WTC11 (cell line): ENCODE measurements at places on chromosomes 16 and 17. TPM values are rescaled to one million over a fixed set of nuclear protein-coding genes. Genes with fewer than 3 reads are reported as not detected.

DNA sequence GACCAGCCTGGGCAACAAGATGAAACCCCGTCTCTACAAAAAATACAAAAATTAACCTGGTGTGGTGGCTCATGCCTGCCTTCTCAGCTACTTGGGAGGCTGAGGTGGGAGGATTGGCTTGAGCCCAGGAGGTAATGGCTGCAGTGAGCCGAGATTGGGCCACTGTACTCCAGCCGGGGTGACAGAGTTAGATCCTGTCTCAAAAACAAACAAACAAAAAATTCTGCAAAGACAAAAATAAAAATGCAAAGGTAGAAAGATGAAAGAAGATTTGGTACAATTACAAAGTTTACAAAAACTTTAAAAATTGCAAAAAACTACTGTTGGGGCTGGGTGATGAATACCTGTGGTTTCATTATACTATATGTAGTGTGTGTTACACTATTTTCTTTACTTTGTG is 5.5 kb upstream of the CDH1 start:
- H3K4me3 ChIP-seq = no peak overlapping the region
- DNase-seq = no peak
- no peaks in the 10 kb centered on the region for H3K36me3 ChIP-seq
- H3K27me3 ChIP-seq = no peaks in the 10 kb centered on the region
- peak overlapping the region; percentile 89 for H3K27ac ChIP-seq

- DNase-seq = no peak
- no peak overlapping the region for H3K27ac ChIP-seq
- peaks cover 14% of the 10 kb centered on the region for H3K4me1 ChIP-seq
- H3K4me3 ChIP-seq = no peak overlapping the region
- H3K27me3 ChIP-seq = no peaks in the 10 kb centered on the region
- H3K36me3 ChIP-seq = no peaks in the 10 kb centered on the region
Observed at GRCh38 chr17:41625602-41626001, 1.2 kb upstream of the KRT17 start.

GRCh38 chr17:22454070-22454999 is 762.0 kb downstream of the KCNJ18 start:
- H3K4me1 ChIP-seq = no peaks in the 10 kb centered on the region
- no peak for DNase-seq
- H3K27me3 ChIP-seq = peaks cover 5% of the 10 kb centered on the region
- no peak overlapping the region for H3K4me3 ChIP-seq
- H3K27ac ChIP-seq = no peak overlapping the region

DNA sequence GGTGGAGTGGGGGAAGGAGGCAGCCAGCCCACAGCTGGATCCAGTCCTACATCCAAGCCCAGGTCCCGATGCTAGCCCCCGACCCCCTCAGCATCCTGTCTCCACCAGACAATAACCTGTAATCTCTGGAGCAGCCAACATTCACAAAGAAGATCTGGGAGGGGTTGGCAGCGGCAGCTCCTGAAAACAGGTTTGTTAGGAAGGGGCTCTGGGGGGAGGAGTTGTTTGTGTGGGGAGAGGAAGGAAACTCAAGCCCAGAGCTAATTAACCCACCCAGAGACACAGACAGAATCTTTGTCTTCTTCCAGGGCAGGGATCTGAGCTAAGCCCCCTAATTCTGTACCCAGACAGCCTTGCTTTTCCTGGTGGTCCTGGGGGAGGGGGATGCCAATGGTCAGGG is 4.6 kb upstream of the C17orf113 start:
- H3K27ac ChIP-seq = no peak overlapping the region
- H3K36me3 ChIP-seq = no peaks in the 10 kb centered on the region
- peak overlapping the region; percentile 3; the same call in 1 of the 2 replicates for H3K4me3 ChIP-seq
- peaks cover 46% of the 10 kb centered on the region for H3K4me1 ChIP-seq
- peaks cover 6% of the 10 kb centered on the region for H3K27me3 ChIP-seq
- DNase-seq = no peak

DNA sequence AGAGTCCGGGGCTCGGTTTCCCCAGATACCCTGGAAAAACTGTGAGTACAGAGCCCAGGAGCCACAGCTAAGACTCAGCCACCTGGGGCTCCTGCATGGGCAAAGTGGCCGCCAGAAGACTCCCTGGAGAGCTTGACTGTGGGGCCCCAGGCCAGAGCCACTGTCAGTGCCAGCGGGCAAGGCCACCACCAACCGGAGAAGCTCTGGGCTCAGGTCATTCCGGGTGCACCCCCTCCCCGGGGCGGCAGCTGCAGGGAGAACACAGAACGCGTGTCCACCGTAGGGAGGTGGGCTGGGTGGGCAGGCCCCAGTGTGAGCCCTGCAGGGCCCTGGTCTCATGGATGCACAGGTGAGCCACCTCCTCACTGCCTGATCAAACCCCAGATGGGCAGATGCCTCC is 22.3 kb upstream of the RBFOX3 start:
- 0 out of 2 replicates have a peak, but pooled peaks cover 3% of the 10 kb centered on the region for H3K36me3 ChIP-seq
- H3K27me3 ChIP-seq = no peaks in the 10 kb centered on the region; the same call in 1 of the 2 replicates
- peak; percentile 3 for DNase-seq
- H3K27ac ChIP-seq = no peak overlapping the region
- H3K4me1 ChIP-seq = peaks cover 13% of the 10 kb centered on the region

GRCh38 chr17:61250335-61250890 is 149.2 kb upstream of the TBX2 start:
- peaks cover 59% of the 10 kb centered on the region for H3K4me1 ChIP-seq
- DNase-seq = no peak
- no peak overlapping the region for H3K4me3 ChIP-seq
- H3K27ac ChIP-seq = 0 out of 2 replicates have a peak overlapping the region, but pooled peaks have one; percentile 21
- H3K27me3 ChIP-seq = no peaks in the 10 kb centered on the region
- H3K36me3 ChIP-seq = no peaks in the 10 kb centered on the region

KRTAP16-1 gene
- total RNA-seq = not detected in 3 replicates

- peaks cover 29% of the 10 kb centered on the region for H3K4me1 ChIP-seq
- no peak for DNase-seq
- no peak overlapping the region for H3K4me3 ChIP-seq
- H3K36me3 ChIP-seq = no peaks in the 10 kb centered on the region
- H3K27me3 ChIP-seq = no peaks in the 10 kb centered on the region
- no peak overlapping the region for H3K27ac ChIP-seq
Observed at GRCh38 chr17:3985846-3986245, 21.6 kb upstream of the ATP2A3 start.

SLC35G6 gene
- 0.16 to 0.26 TPM (median 0.18 TPM) in 3 replicates for total RNA-seq

- H3K4me1 ChIP-seq = peaks cover 14% of the 10 kb centered on the region
- no peak overlapping the region for H3K4me3 ChIP-seq
- no peak for DNase-seq
- H3K36me3 ChIP-seq = no peaks in the 10 kb centered on the region
- H3K27me3 ChIP-seq = peaks cover 66% of the 10 kb centered on the region
- H3K27ac ChIP-seq = no peak overlapping the region
Observed at GRCh38 chr17:47719411-47720152, 13.5 kb upstream of the TBX21 start.

DNA sequence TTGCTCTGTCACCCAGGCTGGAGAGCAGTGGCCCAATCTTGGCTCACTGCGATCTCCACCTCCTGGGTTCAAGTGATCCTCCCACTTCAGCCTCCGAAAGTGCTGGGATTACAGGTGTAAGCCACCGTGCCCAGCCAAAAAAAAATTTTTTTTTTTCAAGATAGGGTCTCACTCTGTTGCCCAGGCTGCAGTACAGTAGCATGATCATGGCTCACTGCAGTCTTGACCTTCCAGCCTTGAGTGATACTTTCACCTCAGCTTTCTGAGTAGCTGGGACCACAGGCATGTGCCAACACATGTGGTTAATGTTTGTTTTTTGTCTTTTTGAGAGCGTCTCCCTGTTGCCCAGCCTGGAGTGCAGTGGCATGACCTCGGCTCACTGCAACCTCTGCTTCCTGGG is 1.7 kb upstream of the PAM16 start:
- H3K4me1 ChIP-seq = peaks cover 11% of the 10 kb centered on the region
- peaks cover 4% of the 10 kb centered on the region; the same call in 1 of the 2 replicates for H3K36me3 ChIP-seq
- no peak overlapping the region for H3K27ac ChIP-seq

MYO15A gene
- 2.6 to 4.5 TPM (median 3.6 TPM) in 3 replicates for total RNA-seq

DNA sequence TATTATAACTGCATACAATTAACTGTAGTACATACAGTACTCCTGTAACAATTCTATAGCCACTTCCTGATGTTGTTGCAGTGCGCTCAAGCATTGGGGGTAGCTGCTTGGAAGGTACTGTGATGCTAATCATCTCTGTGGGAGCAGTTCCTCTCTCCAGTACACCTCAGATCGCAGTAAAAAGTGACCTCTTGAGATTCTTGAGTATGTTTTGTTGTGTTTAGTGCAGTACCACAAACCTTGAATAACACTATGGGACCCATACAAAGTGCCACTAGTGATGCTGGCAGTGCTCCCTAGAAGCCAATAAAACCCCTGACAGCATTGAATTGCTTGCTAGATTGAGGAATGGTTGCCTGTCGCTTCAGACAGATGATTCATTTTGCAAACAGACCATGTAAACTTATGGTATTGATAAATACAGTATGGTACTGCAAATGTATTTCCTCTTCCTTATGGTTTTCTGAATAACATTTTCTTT is 193.0 kb downstream of the SPECC1 start:
- H3K4me1 ChIP-seq = peaks cover 69% of the 10 kb centered on the region
- peak overlapping the region; percentile 88 for H3K27ac ChIP-seq
- H3K27me3 ChIP-seq = no peaks in the 10 kb centered on the region
- peak; percentile 44 for DNase-seq

- peaks cover 10% of the 10 kb centered on the region for H3K36me3 ChIP-seq
- no peaks in the 10 kb centered on the region for H3K27me3 ChIP-seq
- no peak overlapping the region for H3K27ac ChIP-seq
- DNase-seq = no peak
- no peak overlapping the region for H3K4me3 ChIP-seq
- peaks cover 41% of the 10 kb centered on the region for H3K4me1 ChIP-seq
Observed at GRCh38 chr16:13519871-13520270, 400.1 kb upstream of the ERCC4 start.
